ENCODE measurements at places on chromosomes 6 and 20. TPM values are rescaled to one million over a fixed set of nuclear protein-coding genes. Genes with fewer than 3 reads are reported as not detected.

Gene SEMG1
- total RNA-seq, result not detected

Gene NKAPL
- total RNA-seq, result 0.32 TPM

- no peak for DNase-seq
Measured at GRCh38 chr6:100452998-100453397, 11.7 kb downstream of the SIM1 start.

DNA sequence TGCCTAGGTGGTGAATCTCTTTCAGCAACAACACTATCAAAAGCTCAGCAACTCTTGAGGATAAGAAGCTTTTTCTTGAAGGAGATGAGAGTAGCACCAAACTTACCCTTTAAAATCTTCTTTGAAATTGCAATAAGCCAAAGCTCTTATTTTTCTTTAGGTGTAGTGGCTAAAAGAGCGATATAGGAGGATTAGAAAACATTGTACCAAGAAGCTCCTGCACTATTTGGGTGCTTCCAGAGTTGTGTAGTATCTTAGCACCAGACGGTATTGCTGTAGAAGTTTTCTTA, 1.2 kb downstream of the FUT9 start:
- DNase-seq, result no peak

GRCh38 chr6:116586276-116586675, 15.0 kb downstream of the RWDD1 start:
- no peak for DNase-seq

- no peak for DNase-seq
Measured at GRCh38 chr6:169854813-169855212, 103.4 kb downstream of the ERMARD start.

All from pancreas (tissue), 10 donors.